Fibroblast of skin of right biceps (primary cell): ENCODE measurements at places on chromosomes 5 and 9.

- DNase-seq = peak; percentile 56
Observed at GRCh38 chr5:166123717-166124116, 2167.7 kb upstream of the WWC1 start.

- DNase-seq = peak; percentile 63
Observed at GRCh38 chr9:106653213-106653612, 209.8 kb upstream of the ZNF462 start.

GRCh38 chr5:111697215-111697614 lies 59.8 kb downstream of the NREP start:
- peak; percentile 55 for DNase-seq

DNA sequence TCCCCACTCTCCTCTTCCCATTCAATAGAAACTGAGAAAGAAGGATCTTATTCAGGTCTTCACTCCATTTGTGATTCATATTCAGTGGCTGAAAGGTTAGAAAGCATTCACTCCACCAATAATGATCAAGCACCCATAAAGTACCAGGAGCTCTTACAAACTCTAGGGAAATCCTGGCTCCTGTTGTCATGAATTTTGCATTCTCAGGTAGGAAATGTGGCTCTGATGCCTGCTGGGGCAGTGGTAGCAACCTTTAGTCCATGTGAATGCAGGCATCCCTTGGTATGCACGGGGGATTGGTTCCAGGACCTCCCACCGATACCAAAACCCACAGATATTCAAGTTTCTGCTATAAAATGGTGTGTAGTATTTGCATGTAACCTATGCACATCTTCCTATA lies 3.6 kb upstream of the RORB start:
- no peak for DNase-seq

DNA sequence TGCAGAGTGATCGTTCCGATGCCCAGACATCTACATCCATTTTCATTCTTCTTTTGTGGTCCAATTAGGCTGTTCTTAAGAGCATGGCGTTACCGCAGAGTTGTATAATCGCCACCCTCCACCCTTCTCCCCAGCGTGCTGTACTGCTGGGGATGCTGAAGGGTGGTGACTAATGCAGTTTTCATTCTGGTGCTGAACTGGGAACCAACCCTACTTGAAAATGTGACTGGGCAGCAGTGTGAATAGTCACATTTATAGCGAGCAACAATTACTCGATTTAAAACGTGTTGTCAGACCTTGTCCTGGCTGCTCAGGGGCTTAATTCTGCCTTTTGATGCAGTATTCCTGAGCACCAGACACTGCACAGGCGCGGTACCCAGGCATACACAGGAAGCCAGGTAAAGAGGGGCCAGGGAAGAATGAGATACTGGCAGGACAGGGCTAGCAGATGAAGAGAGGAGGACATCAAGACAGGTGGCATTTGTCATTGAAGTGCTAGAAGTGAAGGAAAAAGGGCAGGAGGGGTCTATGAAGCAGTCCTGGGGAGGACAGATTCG lies 719 bp upstream of the ISCA1 start:
- DNase-seq = peak; percentile 75

GRCh38 chr5:126810596-126811380 lies 33.9 kb downstream of the LMNB1 start:
- DNase-seq = no peak

DNA sequence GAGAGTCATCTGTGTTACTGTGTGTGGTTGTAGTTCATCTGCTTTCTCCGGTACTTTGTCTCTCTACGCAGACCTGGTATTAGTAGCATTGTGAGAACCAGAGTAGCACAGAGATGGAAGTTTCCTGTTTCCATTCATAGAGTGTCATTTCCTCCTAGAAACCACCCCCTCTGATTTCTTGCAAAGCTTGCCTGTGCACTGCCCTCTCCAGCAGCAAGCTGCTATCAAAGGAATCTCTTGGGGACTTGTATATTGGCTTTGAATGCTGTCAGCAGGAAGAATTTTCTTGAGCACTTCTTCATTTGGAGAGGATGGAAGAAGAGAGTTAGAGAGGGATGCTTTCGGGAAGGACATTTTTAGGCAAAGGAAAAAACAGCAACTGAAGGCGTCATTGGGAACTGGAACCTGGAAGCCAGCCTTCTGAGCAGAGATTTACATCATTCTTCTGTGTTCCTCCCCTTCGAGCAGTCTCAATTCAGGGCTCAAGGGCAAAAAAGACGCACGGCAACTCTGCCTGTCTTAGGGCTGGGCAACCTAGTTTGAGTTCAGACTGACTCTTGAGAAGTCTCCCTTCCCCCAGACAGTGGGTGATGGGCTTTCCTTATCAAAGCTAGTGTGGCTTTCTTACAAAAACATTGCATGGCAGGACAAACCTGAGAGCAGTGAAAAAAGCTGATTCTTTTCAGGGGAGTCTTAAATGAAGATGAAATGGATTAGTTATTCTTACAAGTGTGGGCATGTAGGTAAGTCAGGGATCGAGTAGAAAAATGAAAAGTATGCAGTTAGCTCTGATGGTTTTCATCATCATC lies 226.3 kb downstream of the AOPEP start:
- peak; percentile 21 for DNase-seq

DNA sequence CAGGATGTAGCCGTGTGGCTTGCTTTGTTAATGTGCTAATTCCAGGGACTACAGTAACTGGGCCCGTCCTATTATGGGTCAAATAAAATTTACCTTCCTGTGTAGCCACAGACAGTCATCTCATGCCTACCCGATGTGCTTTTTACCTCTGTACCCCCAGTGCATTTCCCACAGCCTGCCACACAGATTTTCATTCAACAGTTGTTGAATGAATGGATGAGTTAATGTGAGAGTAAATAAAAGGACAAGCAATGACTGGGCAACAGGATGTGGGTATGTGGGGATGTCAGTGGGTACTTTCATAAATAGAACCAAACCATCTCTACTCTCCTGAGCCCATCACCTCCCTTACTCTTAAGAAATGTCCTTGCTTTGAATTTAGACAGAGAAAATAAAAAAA lies 441.2 kb upstream of the ZNF462 start:
- DNase-seq = no peak
